ENCODE measurements at places on chromosomes 12 and 14.

DNA sequence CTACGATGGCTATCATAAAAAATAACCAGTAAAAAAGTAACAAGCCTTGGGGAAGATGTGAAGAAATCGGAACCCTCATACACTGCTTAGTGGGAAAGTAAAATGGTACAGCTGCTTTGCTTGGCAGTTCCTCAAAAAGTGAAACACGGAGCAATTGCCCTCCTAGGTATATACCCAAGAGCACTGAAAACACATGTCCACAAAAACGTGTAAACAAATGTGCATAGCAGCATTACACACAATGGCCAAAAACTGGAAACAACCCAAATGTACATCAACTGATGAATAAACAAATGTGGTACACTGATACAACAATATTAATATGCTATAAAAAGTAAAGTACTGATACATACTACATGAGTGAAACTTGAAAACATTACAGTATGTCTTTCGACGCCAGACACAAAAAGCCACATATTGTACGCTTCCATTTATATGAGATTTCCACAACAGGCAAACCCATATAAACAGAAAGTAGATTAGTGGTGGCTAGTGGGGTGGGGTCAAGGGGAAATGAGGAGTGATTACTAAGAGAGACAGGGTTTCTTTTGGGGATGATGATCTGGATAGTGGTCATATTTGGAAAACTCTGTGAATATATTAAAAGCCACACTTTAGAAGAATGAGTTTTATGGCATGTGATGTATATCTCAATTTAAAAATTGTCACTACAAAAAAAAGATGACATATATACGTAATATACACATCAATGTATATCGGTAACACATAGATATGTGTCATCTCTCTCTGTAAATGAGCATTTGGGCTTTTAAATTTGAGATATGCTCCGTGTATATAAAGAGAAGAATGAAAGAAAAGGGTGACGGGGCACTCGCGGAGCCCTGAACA is 996 bp downstream of the SLC41A2 start:
- no peak for DNase-seq

DNA sequence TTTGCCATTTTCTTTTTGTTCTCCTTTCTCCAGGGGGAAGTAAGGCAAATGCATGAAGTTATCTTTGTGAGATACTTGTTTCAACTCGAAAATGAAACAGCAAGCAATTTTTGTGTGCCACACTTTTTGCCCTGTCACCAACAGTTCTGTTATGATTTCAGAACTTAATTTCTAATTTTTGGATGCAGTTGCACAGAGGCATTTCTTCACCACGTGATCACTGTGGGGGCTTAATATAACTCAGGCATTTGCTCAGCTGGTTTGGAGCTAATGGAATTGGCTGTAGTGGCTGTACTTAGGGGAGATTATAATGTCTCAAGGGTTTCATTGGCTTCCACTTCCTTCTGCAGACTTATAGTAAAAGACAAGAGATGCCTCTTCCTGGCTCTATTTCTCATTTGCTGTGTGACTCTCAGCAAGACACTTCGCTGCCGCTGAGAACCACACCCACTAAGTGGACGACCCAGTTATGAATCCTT is 452.4 kb downstream of the RAD51B start:
- no peak for DNase-seq

GRCh38 chr14:69424149-69424923 is 25.8 kb downstream of the SLC39A9 start:
- DNase-seq: no peak

DNA sequence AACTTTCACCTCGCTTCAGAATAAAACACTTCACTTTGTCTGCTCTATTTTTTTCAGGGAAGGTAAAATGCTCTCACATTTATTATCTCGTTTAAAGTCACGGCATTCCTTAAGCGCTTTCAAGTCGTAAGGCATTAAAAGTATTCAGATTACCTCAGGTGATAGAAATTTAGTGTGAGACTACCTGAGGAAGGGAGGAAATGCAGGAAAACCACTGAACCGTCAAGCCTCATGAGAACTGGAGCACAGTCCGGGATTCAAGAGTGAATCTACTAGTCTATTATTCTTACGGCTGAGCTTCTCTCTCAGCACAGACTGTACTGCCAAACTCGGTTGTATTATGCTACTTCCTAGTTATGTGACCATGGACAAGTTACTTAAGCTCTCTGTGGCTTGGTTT is 8.3 kb upstream of the PPFIBP1 start:
- DNase-seq: no peak

- DNase-seq: no peak
Measured at GRCh38 chr12:124165695-124166094, 129.2 kb upstream of the RFLNA start.

GRCh38 chr12:78118036-78118435 is 287.3 kb downstream of the NAV3 start:
- DNase-seq: no peak

DNA sequence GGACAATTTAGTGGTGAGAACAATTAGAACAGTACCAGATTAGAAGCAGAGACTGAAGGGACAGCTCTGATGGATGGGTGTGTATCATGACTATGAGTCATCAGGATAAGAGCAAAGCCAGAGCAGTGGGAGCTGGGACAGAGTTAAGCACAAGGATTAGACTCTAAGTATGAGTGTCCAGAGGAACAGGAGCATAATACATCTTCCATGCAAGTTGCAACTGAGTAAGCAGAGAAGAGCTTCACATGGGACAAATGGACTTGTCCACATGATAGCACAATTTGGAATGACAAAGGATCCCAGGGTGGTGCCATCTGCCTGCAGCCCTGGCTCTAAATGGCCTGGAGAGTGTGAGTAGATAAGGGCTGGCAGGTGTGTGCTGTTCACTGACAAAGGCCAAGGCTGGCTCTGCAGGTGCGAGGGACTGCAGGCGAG is 226.4 kb upstream of the CAND1 start:
- DNase-seq: no peak

- DNase-seq: no peak
Measured at GRCh38 chr14:54902143-54902520, 494 bp downstream of the GCH1 start.

DNA sequence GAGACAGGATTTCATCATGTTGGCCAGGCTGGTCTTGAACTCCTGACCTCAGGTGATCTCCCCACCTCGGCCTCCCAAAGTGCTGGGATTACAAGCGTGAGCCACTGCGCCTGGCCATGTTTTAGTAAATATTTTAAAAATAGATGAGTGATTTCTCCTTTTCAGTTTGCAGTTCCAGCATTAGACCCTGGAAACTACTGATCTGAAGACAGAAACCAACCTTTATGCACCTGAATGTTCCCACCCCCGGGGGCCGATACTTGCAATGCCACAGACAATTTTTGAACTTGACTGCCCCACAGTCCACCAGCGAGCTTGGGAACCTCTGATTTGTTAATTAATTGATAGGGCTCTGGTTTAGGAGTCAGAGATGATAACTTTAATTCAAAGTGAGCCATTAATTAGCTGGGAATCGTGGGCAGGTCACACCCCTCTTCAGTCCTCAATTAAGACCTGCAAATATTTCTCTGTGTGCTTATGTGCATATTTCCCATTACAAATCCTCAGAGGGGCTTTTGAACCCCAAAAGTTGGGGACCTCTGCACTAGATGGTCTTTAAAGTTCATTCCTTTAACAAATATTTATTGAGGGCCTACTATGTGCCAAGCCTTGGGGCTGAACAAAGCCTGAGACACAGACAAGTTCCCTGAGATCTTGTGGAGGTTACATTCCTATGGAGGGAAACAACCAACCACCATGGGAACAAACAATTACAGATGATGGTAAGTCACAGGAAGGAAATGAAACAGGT is 4.1 kb upstream of the TMEM120B start:
- DNase-seq: no peak

DNA sequence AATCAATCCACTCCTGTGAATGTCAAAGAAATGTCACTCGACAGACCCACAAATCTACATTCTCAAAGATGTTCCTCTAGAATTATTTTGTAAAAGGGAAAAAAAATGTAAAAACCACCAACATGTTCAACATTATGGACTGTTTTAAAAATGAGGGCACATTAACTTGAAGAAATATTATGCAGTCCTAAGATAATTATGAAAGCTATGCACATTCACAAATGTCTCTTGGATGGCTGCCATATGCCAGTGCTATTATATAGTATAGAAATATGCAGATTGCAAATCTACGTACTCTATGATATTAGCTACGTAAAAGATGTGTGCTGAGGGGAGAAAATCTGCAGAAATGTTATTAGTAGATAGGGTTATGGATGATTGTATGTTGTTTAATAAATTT is 334.2 kb downstream of the BMP4 start:
- DNase-seq: no peak

DNA sequence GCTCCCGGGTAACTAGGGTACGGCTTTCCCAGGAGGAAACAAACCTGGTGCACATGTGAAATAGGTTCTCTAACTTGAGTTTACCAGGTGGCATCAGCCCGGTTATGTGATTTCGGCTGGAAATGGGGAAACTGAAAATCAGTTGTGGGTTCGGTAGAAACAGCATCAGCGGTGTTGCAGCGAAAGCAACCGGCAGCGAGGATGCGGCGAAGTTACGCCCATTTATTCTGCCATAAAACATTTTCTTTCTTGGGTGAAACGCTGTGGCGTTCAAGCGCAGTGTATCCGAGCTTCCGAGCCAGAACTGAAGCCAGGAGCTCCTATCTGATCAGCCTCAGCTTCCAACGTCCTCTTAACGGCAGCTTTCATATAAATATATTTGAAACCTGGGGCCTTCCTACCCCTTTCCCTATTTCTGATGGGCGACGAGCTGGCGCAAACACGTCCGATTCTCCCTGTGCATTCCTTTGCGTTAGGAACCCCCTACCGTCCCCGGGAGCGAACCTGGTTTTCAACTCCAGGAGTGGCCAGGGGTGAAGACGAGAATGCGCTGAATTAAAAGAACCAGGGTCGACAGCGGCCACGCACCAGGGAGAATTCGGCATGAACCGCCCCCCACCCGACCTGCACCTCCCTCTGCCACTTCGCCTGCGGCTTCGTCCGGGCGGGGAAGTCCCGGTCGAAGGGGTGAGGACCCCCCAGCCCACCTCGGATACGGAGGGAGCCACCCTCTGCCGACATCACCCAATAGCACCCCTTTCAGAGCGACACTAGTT is 1.6 kb downstream of the DPF3 start:
- no peak for DNase-seq

DNA sequence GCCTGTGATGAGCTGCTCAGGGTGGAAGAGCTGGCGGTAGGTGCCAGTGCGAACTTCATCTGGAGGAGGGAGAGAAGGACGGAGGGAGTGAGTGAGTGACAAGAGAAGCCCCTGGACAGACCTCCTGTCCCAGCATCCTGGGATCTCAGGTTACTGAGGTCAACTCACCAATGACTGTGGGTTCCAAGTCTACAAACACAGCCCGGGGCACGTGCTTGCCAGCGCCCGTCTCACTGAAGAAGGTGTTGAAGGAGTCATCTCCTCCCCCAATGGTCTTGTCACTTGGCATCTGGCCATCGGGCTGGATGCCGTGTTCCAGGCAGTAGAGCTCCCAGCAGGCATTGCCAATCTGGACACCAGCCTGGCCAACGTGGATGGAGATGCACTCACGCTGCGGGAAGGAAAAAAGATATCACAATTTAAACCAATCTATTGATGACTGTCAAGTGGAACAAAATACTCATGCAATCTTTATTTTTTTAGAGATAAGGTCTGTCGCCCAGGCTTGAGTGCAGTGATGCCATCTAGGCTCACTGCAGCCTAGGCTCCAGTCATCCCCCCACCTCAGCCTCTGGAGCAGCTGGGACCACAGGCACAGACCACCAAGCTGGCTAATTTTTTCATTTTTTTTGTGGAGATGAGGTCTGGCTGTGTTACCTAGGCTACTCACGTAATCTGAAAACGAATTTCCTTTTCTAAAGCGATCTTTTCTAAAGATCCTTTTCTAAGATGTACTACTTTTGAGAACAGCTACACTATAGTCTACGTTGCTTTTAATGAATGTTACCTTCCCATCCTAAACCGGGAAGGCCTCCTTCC is 1.7 kb downstream of the TUBA1B start:
- no peak for DNase-seq

Data from glomerular endothelial cell (primary cell).